Stimulated activated CD8-positive, alpha-beta memory T cell treated with anti-CD3 and anti-CD28 coated beads, Interleukin-4, amount 100 ng/mL, for 1 hour (primary cell): ENCODE measurements at places on chromosomes 3 and 15.

- no peak for DNase-seq
These were observed 28.2 kb downstream of the TPM1 start for GRCh38 chr15:63070681-63071129.

DNA sequence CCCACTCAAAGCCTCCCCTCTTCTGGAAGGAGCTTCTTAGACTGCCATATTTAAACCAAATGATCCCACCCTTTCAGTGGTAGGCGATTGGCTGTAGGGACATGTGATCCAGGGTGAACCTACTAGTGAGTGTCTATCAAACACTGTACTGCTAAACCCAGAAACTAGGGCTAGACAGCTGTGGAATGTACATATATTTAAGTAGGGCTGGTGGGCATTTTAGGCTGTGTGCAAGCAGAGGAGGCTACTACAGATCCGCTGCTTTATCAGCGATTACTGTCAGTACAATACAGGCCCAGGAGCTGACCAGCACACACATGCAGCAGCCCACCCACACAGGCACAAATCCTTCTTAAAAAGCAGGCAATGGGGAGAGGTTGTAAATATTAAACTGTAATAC, 15.4 kb upstream of the LARP6 start:
- no peak for DNase-seq

GRCh38 chr3:16319307-16319706, 54.3 kb downstream of the OXNAD1 start:
- DNase-seq: peak; percentile 54

DNA sequence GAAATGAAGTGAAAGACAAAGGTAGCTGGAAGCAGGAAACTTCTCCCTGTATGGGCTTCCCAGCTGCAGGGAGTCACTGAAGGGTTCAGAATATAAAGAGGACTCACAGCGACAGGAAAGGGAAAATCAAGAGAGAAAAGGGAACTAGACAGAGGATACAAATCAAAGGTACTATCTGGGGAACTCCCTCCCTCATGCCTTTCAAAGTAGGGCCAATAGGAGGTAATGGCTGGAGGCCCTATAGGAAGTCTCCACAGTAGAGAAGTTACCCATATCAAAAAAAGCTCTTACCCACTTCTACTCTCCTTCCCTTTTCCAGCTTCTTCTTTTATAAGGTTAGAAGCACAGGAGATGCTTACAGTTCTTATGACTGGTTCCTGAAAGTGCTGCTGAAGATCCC, 43.5 kb downstream of the FMN1 start:
- no peak for DNase-seq

DNA sequence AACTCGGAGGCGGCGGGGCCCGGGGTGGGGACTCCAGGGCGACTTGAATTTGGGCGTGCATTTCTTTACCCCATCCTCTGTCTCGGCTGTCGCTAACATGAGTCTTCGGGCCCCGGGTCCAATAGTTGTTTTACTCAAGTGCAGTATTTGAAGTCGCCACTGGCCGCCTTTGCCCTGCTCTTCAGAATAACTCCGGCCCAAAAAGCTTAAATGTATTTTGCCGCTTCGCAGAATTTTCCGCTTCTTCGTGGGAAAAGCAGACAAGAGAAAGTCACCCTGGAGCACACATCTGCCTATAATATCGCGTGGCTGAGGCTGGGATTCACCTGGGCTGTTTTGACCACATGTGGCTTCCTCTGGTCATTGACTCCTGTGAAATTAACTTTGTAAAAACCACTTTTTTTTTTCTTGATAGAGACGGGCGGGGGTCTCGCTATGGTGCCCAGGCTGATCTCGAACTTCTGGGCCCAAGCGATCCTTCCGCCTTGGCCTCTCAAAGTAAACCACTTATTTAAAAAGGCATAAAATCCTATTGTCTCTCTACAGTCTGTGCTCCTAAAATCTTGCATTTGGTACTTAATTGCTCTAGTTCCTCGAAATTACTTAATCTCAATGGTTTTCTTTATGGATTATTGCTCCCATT, 676 bp downstream of the CNOT10 start:
- DNase-seq: no peak

DNA sequence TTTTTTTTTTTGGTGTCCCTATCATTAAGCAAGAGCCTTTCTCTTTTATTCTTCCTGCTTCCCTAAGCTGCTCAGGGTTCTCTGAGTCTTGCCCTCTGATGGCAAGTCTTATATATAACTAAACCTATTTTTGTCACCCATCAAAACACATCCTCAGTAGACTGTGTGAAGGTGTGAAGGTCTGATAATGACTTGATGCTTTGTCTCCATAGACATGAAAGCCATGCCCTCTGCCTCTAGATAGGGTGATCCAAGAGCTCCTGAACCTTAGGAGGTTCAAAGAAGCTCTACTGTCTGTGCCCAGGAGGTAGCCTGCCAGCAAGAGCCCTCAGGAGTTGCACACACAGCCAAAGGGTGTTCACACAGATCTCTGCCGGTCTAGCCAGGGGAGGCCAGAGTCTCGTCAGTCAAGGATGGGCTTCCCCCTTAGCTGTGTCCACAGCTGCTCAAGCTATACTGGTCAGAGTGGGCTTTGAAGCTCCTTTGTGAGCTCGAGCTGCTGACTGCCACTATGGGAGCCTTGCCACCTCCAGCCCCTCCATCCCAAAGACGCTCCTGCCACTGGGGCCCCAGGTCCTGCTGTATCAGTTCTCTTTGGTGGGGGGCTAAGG, 13.1 kb upstream of the SNX22 start:
- DNase-seq: no peak

GRCh38 chr3:136385457-136385856, 135.3 kb downstream of the PCCB start:
- DNase-seq: no peak

GRCh38 chr3:152419748-152420147, 151.0 kb downstream of the MBNL1 start:
- no peak for DNase-seq

- DNase-seq: no peak
These were observed 16.1 kb upstream of the TFG start for GRCh38 chr3:100693225-100693624.
